ENCODE measurements at places on chromosomes 7 and 10.

- no peak overlapping the region for H3K27ac ChIP-seq
- H3K4me1 ChIP-seq: no peaks in the 10 kb centered on the region
Observed at GRCh38 chr10:124058346-124059003, 34.9 kb downstream of the CHST15 start.

DNA sequence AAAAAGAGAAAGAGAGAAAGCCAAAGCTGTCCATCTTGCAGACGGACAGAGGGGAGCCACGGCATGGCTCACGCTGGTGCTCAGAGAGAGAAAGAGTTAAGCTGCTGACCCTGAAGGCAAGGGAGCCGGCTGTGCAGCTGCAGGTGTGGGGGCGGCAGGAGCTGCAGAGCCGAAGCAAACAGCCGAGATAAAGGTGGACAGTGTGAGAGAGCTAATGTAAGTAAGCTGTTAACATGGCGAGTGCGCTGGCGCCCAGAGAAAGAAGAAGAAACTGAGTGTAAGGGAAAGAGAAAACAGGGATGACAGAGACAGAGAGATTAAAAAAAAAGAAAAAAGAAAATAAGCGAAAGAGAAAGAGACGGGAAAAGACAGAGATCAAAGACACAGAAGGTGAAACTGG is 18.2 kb downstream of the COL17A1 start:
- no peaks in the 10 kb centered on the region for H3K4me1 ChIP-seq
- H3K36me3 ChIP-seq: no peaks in the 10 kb centered on the region
- H3K27me3 ChIP-seq: no peaks in the 10 kb centered on the region
- no peak for DNase-seq

DNA sequence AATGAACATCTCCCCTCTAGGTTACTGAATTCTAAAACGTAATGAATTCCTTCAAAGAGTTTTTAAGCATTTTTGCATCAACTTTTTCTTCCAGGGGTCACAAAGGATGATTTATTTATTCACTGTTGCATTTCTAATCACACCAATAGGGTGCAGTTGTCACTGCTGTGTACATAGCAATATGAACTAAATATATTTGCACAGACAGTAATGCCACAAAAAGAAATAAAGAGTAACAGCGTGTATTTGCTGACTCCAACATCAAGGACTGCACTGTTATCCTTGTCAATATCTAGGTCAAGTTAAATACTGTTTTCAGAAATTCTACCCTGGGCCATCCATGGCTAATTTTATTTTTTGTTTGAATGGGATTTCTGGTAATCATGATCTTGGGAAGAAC is 138.0 kb downstream of the FRMD4A start:
- no peaks in the 10 kb centered on the region for H3K36me3 ChIP-seq
- peaks cover 16% of the 10 kb centered on the region for H3K27me3 ChIP-seq
- H3K4me3 ChIP-seq: no peak overlapping the region
- no peaks in the 10 kb centered on the region for H3K4me1 ChIP-seq
- DNase-seq: no peak
- H3K27ac ChIP-seq: no peak overlapping the region

GRCh38 chr10:71971769-71972555 is 7.8 kb downstream of the CHST3 start:
- no peak for DNase-seq
- no peak overlapping the region for H3K27ac ChIP-seq
- no peaks in the 10 kb centered on the region for H3K27me3 ChIP-seq
- H3K4me1 ChIP-seq: peaks cover 100% of the 10 kb centered on the region

- no peaks in the 10 kb centered on the region for H3K36me3 ChIP-seq
- H3K27me3 ChIP-seq: no peaks in the 10 kb centered on the region
- H3K4me3 ChIP-seq: no peak overlapping the region
- no peak for DNase-seq
- H3K4me1 ChIP-seq: no peaks in the 10 kb centered on the region
Observed at GRCh38 chr10:4736608-4737007, 89.4 kb upstream of the AKR1E2 start.

Data from heart right ventricle (tissue), 16 donors.